ENCODE measurements at places on chromosomes 2 and 18.

- DNase-seq, result no peak
Measured at GRCh38 chr2:45259547-45260160, 250.4 kb upstream of the SIX2 start.

DNA sequence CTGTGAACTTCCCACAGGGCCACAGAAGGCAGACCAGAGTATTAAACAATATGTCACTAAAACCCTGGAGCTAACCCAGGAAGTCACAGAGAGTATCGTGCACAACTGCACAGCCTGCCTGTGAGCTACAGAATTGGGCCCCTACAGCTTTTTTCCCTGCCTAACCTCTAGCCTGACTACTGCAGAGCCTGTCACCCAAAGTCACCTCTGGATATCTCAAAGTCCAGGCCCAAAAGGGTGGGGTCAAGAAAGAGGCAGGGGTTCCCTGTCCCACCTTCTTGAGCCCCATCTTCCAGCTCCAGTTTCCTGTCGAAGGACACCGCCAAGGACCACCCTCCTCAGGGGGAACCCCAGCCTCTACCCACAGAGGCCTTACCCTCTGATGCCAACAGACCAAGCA lies 13.5 kb downstream of the GAD1 start:
- no peak for DNase-seq

DNA sequence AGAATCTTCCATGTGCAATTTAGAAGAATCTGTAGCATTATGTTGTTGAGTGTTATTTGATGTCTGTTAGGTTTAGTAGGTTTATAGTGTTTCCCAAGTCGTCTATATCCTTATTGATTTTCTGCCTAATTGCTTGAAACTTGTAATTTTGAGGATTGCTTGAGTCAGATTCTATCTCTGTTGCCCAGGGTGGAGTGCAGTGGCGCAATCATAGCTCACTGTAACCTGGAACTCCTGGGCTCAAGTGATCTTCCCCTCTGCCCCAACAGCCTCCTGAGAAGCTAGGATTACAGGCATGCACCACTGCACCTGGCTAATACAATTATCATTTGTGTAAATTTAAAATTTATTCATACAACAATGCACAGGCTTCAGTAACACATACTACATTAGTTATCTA lies 3.1 kb upstream of the TCF23 start:
- DNase-seq, result no peak

- DNase-seq, result no peak
Measured at GRCh38 chr2:203052539-203052938, 37.9 kb downstream of the NBEAL1 start.

DNA sequence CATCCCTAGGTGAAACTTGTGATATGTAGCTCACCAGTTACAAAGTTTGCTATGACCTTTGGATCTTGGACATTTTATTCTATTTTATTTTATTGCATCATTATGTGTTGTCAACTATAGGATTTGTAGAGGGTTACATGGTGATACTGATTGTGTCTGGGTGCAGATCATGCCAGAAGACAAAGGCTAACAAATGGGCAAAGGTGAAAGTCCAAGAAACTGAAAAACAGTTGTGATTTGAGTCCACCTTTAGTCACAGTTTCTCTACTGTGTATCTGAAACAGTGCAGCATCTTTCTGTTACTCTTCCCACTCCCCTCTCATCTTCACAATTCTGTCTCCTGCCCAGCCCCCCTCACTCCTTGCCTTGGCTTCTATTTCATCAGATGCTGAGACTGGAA lies 111.9 kb upstream of the LYPD6 start:
- no peak for DNase-seq

GRCh38 chr2:85681372-85681763 lies 12.8 kb upstream of the GNLY start:
- no peak for DNase-seq

GRCh38 chr2:229666811-229667210 lies 47.5 kb downstream of the DNER start:
- DNase-seq, result no peak
